Neural cell (in vitro differentiated cells): ENCODE measurements at places on chromosomes 1 and 21. TPM values are rescaled to one million over a fixed set of nuclear protein-coding genes. Genes with fewer than 3 reads are reported as not detected.

Gene SMCP
- polyA plus RNA-seq: not detected in 2 replicates

Gene LMOD1
- polyA plus RNA-seq: not detected in 2 replicates

Gene S100A2
- polyA plus RNA-seq: not detected in 2 replicates

Gene KMO
- polyA plus RNA-seq: 0.72 TPM in 1 of 2 replicates, not detected in the other

Gene RIPK4
- polyA plus RNA-seq: not detected in 2 replicates

Gene MFAP2
- polyA plus RNA-seq: 68.4 and 80.8 TPM in 2 replicates

Gene RORC
- 0.28 and 0.45 TPM in 2 replicates for polyA plus RNA-seq

Gene CDC14A
- polyA plus RNA-seq: 2.7 and 2.9 TPM in 2 replicates

Gene CHI3L1
- polyA plus RNA-seq: not detected in 2 replicates

Gene LCE1F
- not detected in 2 replicates for polyA plus RNA-seq

Gene TMEM61
- not detected in 2 replicates for polyA plus RNA-seq

Gene CAPZA1
- polyA plus RNA-seq: 79.0 and 82.2 TPM in 2 replicates

Gene FCMR
- not detected in 2 replicates for polyA plus RNA-seq

Gene OR2AK2
- polyA plus RNA-seq: not detected in 2 replicates

Gene SERPINC1
- not detected in 2 replicates for polyA plus RNA-seq

Gene SPRR1A
- polyA plus RNA-seq: not detected in 2 replicates

Gene FNDC5
- 20.5 and 21.6 TPM in 2 replicates for polyA plus RNA-seq

Gene NECTIN4
- polyA plus RNA-seq: not detected in 2 replicates

Gene E2F2
- polyA plus RNA-seq: 0.16 and 0.50 TPM in 2 replicates

Gene LCE2A
- polyA plus RNA-seq: not detected in 2 replicates

Gene SLC45A3
- 0.53 and 0.72 TPM in 2 replicates for polyA plus RNA-seq

Gene CADM3
- polyA plus RNA-seq: 81.7 and 91.2 TPM in 2 replicates

Gene TMPRSS15
- polyA plus RNA-seq: 0.18 and 0.50 TPM in 2 replicates

Gene BACE2
- 0.08 and 0.32 TPM in 2 replicates for polyA plus RNA-seq

Gene TRIM17
- 0.14 TPM in 1 of 2 replicates, not detected in the other for polyA plus RNA-seq

Gene PLEKHN1
- 0.28 and 1.1 TPM in 2 replicates for polyA plus RNA-seq

Gene ZYG11A
- polyA plus RNA-seq: 0.40 and 0.66 TPM in 2 replicates

Gene CACNA1S
- 0.05 and 0.14 TPM in 2 replicates for polyA plus RNA-seq

Gene LCE3E
- not detected in 2 replicates for polyA plus RNA-seq

Gene OR2T35
- polyA plus RNA-seq: not detected in 2 replicates
